Brain pericyte (primary cell): ENCODE measurements at places on chromosomes 16 and 17.

- DNase-seq: no peak
Observed at GRCh38 chr17:7590743-7591142, 849 bp upstream of the SOX15 start.

- DNase-seq: no peak
Observed at GRCh38 chr17:19720631-19721426, 4.4 kb upstream of the SLC47A2 start.

GRCh38 chr17:74296548-74296936 lies 22.5 kb downstream of the DNAI2 start:
- DNase-seq: no peak

GRCh38 chr16:10660950-10661635 lies 33.6 kb downstream of the TEKT5 start:
- no peak for DNase-seq

- no peak for DNase-seq
Observed at GRCh38 chr17:48571024-48571818, 6.9 kb downstream of the HOXB4 start.

- DNase-seq: no peak
Observed at GRCh38 chr17:71232801-71233559, 887.8 kb upstream of the SOX9 start.

GRCh38 chr17:80365001-80365965 lies 49.7 kb upstream of the ENDOV start:
- no peak for DNase-seq

- no peak for DNase-seq
Observed at GRCh38 chr16:89600427-89600826, 13.0 kb upstream of the DPEP1 start.

DNA sequence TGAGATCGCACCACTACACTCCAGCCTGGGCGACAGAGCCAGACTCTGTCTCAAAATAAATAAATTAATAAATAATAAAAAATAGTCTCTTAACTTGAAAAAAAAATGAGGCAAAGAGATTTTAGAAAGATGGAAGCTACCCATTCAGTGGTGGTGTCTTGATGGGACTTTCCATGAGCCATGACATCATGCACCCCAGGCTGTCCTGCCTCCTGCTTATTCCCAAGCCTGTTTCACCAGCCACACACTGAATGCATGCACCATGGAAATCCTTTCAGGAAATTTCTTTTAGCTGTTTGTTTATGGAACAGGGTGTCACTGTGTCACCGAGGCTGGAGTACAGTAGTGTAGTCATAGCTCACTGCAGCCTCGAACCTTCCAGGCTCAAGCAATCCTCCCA lies 8.9 kb upstream of the DLX3 start:
- DNase-seq: no peak

GRCh38 chr16:80066805-80067580 lies 466.5 kb upstream of the MAF start:
- DNase-seq: no peak

- no peak for DNase-seq
Observed at GRCh38 chr16:28526201-28527099, 12.3 kb downstream of the NUPR1 start.

DNA sequence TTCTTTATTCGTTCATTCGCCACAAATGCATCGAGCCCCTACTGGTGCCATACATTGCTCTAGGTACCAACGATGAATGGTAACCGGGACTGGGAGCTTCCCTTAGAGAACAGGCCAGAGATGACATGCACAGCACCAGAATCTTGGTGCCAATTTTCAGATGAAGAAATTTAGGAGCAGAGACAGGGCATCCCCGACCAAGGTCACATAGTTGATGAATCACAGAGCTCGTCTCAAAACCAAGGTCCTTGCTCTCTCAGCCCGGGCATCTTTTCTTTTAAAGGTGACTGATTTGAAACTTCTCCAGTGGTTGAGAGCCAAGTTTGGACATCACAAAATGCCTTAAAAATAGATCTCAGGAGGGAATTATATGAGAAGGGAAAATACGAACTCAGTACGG lies 73.2 kb upstream of the C16orf82 start:
- no peak for DNase-seq

DNA sequence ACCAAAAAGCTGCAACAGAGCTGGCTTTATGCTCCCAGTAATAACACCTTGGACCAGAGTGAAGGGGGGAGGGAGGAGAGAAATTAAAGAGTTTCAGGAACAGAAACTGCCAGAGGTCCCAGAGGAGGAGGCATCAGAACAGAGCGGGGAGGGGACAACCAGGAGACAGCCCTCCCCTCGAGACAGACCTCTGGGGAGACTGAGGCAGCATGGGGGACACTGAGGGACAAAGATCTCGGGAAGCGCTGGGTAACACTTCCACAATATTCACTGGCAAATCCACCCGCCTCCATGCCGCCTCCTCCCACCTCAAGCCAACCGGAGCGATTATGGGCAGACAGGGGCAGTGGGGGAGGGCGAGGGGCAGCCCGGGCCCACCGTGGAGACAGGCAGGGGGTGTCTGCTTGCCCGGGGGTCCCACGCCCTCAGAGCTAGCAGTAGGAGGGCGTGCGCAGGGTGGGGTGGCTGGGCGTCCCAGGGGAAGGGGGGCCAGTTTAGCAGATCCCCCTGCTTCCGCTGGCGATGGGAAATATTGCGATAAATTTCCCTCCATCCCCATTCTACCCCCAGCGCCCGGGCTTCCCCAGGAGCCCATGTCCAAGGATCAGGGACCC lies 1.2 kb downstream of the PCGF2 start:
- no peak for DNase-seq

GRCh38 chr16:3849751-3850543 lies 30.6 kb downstream of the CREBBP start:
- no peak for DNase-seq

- no peak for DNase-seq
Observed at GRCh38 chr17:50101346-50102163, 6.4 kb downstream of the PDK2 start.
